ENCODE measurements at places on chromosomes 6 and 20.

DNA sequence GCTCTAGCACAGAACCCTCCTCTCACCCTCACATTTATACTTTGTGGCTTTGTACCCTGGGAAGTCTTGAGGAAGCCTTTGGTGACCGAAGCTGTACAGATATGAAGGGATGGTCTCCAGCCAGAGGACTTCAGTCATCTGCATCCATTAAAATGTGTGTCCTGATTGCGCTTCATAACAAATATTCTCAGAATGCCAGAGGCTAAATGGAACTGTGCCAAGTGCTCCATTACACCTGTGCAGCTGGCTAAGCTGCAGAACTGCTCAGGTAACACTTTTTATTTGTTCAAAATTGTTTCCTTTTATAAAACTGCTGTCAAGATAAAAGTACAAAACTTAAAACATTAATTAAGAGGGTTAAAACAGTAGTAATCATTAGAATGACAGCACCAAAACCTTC lies 22.3 kb downstream of the TPBG start:
- no peak for DNase-seq

DNA sequence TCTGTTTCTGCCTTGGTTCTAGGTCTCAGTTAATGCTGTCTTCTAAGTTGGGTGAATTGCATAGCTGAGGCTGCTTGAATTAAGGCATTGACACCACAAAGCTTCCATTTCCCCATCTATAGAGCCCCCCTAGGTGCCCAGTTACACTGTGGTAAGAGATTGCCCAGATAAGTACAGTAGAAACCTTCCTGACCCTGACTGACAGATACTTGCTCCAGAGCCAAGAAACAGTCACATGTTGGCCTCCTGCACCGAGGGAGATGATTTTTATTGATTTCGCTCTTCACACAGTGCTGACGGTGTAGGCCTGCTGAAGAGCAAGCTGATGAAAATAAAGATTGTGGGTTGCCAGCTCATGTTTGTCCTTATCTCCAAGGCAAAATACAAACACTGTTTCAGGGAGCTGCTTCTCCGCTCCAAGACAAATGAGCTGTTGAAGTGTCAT lies 67.9 kb downstream of the TRMT11 start:
- DNase-seq, result no peak

DNA sequence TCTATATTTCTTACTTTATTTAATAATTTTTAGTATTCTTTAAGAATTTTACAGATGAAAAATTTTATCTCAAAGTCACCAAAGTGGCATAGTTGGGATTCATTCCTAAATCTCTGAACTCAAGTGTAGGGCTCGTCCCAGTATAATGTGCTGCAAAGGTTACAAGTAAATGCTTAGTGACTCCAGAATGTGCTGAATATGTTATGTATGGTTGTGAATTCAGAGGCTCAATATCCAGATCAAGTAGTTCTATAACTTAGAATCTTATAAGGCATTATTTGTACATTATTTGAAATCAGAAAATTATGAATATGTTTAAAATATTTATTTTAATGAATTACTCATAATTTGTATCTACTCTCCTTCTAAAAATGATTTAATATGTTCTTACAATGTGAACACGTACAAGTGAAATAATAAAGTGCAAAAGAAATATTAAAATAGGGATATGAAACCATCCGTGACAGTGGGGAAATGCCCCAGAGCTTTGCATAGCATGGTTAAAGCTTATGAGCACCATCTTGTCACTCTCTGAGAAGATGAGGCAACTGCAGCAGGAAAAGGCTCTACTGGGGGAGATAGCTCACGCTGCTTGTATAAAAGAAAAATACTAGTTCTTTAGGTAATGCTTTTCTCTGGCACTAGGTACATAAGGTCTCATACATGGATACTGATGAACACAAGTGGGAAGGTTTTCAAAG lies 259.0 kb downstream of the FOXC1 start:
- DNase-seq, result no peak

- no peak for DNase-seq
Measured at GRCh38 chr6:15194453-15194852, 51.4 kb upstream of the JARID2 start.

All from HFFc6 (cell line).